ENCODE measurements at places on chromosomes 3 and 15.

DNA sequence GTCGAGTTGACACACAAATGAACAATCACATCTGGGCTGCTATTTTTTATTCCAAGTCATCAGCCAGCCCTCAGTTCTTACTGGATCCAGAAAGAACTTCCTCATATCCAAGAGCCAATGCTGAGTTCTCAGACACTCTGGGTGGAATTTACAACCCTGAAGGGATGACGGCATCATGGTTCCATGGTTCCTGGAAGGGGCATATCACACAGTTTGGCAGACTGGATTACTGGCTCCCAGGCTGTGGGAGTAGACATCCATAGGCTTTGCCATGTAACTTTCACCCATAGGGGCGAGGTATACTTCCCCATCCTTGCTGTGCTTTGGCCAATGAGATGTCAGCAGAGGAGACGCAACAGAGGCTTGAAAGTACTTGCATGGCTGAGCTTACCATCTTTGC, 26.9 kb upstream of the KBTBD12 start:
- DNase-seq = no peak

DNA sequence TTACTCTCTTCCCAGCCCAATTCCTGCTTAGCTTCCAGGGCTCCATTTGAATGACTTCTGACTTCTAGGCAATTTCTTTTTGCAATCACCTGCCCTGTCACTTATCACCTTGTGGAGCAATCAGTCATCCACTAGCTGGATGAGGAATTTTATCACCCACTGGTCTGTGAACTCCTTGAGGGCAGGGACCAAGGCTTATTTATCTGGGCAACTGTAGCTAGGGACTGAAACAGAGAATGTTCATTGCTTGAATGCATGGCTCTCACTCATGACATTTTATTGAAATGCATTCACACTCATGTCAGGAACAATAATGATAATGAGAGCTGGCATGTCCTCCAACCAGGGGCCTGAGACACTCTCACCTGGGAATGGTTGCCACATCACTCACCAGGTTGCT, 15.5 kb downstream of the TNFAIP8L3 start:
- no peak for DNase-seq

DNA sequence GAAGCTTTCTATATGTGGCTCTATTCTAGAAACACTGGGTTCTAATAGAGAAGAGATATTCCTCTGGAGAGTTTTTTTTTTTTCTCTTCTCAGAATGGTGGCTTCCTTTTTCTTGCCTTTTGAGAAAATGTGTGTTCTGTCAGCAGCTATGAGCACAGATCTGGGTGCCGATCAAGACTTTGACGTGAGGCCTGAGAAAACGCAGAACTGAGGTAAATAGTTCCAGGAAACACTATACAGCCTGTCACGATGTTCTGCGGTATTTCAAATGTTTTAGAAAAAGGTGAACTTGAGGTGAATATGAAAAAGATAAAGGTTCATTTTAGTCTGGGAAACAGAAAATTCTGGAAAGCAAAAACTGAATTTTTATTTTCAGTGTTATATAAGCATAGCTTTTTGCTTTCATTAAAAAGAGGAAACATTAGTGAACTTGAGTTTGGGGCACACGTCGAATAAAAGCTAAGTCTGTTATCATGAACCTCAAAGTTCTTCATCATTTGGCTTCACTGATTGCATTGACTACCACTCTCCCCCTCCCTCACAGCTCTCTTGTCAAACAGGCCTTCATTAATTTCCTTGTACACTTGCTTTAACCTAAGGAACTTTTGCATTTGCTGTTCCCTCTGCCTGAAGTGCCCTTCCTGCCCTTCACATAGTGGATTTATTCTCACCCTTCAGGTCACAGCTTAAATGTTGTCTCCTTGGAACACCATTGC, 265.1 kb downstream of the NFKBIZ start:
- no peak for DNase-seq

DNA sequence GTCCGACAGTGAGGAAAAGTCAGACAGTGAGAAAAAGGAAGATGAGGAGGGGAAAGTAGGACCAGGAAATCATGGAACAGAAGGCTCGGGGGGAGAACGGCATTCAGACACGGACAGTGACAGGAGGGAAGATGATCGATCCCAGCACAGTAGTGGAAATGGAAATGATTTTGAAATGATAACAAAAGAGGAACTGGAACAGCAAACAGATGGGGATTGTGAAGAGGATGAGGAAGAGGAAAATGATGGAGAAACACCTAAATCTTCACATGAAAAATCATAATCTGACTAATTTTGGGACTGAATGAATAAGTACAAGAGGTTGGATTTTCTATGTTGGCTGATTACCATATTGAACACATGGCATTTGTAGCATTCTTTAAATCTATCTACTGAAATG, 26.2 kb downstream of the SEC62 start:
- no peak for DNase-seq

- no peak for DNase-seq
These were observed 86.9 kb downstream of the ATP10A start for GRCh38 chr15:25776071-25776746.

DNA sequence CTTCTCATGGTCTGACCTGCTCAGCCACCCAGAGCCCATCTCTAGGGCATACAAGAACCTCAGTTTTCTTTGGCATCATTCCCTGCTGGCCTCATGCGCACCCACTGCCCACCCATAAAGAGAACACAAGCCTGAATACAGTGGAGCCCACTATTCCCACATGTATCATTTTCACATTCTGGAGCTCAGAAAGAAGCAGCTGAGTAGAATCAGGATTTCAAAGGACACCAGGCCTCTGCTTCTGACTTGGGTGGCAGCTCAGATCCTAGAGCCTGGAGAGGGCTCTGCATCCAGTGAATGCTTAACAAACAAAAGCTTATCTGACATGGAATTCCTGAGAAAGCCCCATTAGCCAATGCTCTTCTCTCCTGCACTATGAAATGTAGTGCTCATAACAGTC, 34.7 kb downstream of the RBP2 start:
- no peak for DNase-seq

All from effector CD8-positive, alpha-beta T cell (primary cell).